ENCODE measurements at places on chromosomes 3 and 15. TPM values are rescaled to one million over a fixed set of nuclear protein-coding genes. Genes with fewer than 3 reads are reported as not detected.

The GTF2A2 gene
- polyA plus RNA-seq: 486 TPM

The GPR15 gene
- 150 TPM for polyA plus RNA-seq

The EID1 gene
- polyA plus RNA-seq: 214 TPM

The PGBD4 gene
- 1.2 TPM for polyA plus RNA-seq

The ZNF774 gene
- 0.54 TPM for polyA plus RNA-seq

The GPR149 gene
- polyA plus RNA-seq: not detected

GRCh38 chr15:89461386-89461785 is 35.0 kb downstream of the RHCG start:
- no peaks in the 10 kb centered on the region for H3K36me3 ChIP-seq
- H3K4me1 ChIP-seq: no peaks in the 10 kb centered on the region
- no peak overlapping the region for H3K4me3 ChIP-seq
- no peak for DNase-seq
- no peak overlapping the region for H3K27ac ChIP-seq

- H3K36me3 ChIP-seq: no peaks in the 10 kb centered on the region
- no peaks in the 10 kb centered on the region for H3K4me1 ChIP-seq
- no peak overlapping the region for H3K27ac ChIP-seq
- H3K27me3 ChIP-seq: no peaks in the 10 kb centered on the region
- DNase-seq: peak; percentile 9
- no peak overlapping the region for H3K4me3 ChIP-seq
Measured at GRCh38 chr15:32099956-32100684, 69.8 kb downstream of the CHRNA7 start.

DNA sequence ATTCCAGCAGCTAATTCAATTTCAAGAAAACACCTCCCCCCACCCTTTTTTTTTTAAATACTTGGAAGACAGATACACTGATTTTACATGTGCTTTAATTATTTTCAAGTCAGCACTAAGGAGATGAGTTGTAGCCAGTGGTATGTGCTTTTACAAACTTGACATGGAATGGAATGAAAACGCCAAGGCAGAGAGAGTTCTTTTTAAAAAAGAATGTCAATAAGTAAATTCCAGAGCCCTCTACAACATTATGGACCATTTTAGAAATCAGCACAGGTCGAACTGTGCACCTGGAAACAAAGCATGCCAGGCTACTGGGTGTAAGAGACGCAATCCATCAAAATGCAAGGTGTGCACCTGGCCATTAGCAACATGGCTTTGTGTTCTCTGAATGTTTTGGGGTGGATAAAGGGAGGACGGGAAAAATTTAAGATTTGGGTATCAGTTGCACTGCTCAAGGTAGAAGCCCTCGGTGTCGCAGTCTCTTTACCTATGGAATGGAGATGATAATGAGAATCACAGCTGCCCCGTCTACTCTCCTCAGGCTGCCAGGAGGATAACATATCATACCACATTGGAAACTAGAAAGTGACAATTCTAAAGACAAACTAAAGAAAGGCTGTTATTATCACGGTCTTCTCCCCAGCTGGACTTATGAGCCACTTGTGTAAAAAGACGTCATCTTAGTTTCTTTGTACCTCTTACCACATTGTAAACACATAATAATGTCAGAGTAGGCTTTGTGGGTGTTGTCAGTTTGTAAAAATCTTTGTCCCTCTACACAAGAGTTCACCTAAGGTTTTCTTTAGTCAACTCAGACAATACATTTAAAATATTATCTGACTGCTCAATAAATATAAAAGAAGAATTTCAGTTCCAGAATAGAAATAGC is 107.4 kb upstream of the PRICKLE2 start:
- no peaks in the 10 kb centered on the region for H3K36me3 ChIP-seq
- H3K4me3 ChIP-seq: no peak overlapping the region
- no peaks in the 10 kb centered on the region for H3K4me1 ChIP-seq
- H3K27ac ChIP-seq: no peak overlapping the region
- no peak for DNase-seq

GRCh38 chr3:178334239-178334638 is 202.0 kb upstream of the KCNMB2 start:
- no peaks in the 10 kb centered on the region for H3K36me3 ChIP-seq
- no peak overlapping the region for H3K4me3 ChIP-seq
- H3K27ac ChIP-seq: no peak overlapping the region
- no peak for DNase-seq
- H3K27me3 ChIP-seq: no peaks in the 10 kb centered on the region
- no peaks in the 10 kb centered on the region for H3K4me1 ChIP-seq
